ENCODE measurements at places on chromosomes 4 and X. TPM values are rescaled to one million over a fixed set of nuclear protein-coding genes. Genes with fewer than 3 reads are reported as not detected.

DNA sequence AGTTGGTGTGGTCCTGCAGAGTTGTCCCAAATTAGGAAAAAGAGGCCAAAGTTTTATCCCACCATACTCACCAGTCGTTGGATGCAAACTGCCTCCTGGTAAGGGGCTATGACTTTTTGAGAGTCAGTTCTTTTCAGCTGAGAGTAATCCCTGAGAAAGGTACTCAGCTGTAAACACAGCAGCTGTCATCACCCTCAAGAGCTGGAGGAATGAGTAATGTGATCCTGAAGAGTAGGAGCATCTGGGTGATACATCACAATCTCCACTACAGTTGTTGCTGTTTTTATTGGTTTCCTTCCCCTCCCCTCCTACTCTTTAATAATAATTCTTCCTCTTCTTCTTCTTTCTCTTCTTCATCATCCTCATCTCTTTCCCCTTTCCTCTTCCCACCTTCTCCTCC lies 5.7 kb downstream of the MAGEE1 start:
- H3K4me1 ChIP-seq: no peaks in the 10 kb centered on the region
- no peak overlapping the region for H3K4me3 ChIP-seq
- H3K27me3 ChIP-seq: peaks cover 3% of the 10 kb centered on the region
- H3K36me3 ChIP-seq: no peaks in the 10 kb centered on the region
- no peak overlapping the region for H3K27ac ChIP-seq
- DNase-seq: no peak

- H3K27ac ChIP-seq: no peak overlapping the region
- no peak for DNase-seq
- peaks cover 3% of the 10 kb centered on the region for H3K27me3 ChIP-seq
- H3K36me3 ChIP-seq: no peaks in the 10 kb centered on the region
- H3K4me1 ChIP-seq: no peaks in the 10 kb centered on the region
- no peak overlapping the region for H3K4me3 ChIP-seq
Measured at GRCh38 chrX:3250966-3251365, 95.5 kb downstream of the MXRA5 start.

- DNase-seq: no peak
- peaks cover 5% of the 10 kb centered on the region for H3K27me3 ChIP-seq
- no peak overlapping the region for H3K4me3 ChIP-seq
- no peak overlapping the region for H3K27ac ChIP-seq
- H3K4me1 ChIP-seq: peaks cover 14% of the 10 kb centered on the region
- H3K36me3 ChIP-seq: no peaks in the 10 kb centered on the region
Measured at GRCh38 chr4:88012647-88013046, 5.2 kb downstream of the PKD2 start.

DNA sequence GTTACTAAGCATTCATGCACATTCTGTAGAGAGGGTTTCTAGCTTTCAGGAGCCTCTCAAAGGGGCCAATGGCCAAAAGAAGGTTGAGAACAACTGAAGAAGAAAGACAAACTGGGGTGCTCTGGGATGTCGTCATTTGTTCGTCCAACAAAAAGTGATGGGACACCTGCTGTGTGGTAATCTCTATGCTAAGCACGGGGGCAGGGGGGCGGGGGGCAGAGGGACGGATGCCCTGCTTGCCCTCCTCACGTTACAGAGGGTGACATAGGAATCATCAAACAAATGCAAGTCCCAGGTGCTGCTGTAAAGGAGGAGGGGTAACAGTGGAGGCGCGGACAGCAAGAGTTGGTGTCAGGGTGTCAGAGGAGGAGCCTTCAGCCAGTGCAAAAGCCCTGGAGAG lies 12.8 kb upstream of the CRMP1 start:
- peaks cover 3% of the 10 kb centered on the region for H3K27me3 ChIP-seq
- H3K27ac ChIP-seq: no peak overlapping the region
- peaks cover 18% of the 10 kb centered on the region for H3K36me3 ChIP-seq
- peaks cover 6% of the 10 kb centered on the region for H3K4me1 ChIP-seq

- H3K4me1 ChIP-seq: no peaks in the 10 kb centered on the region
- H3K4me3 ChIP-seq: no peak overlapping the region
- H3K27me3 ChIP-seq: no peaks in the 10 kb centered on the region
- DNase-seq: no peak
- no peak overlapping the region for H3K27ac ChIP-seq
- H3K36me3 ChIP-seq: no peaks in the 10 kb centered on the region
Measured at GRCh38 chr4:63459329-63459728, 949.9 kb downstream of the TECRL start.

- no peak overlapping the region for H3K4me3 ChIP-seq
- no peaks in the 10 kb centered on the region for H3K27me3 ChIP-seq
- no peaks in the 10 kb centered on the region for H3K36me3 ChIP-seq
- no peaks in the 10 kb centered on the region for H3K4me1 ChIP-seq
- no peak for DNase-seq
Measured at GRCh38 chrX:7586126-7586525, 256.8 kb upstream of the VCX start.

The CTPS2 gene
- 29.0 TPM for total RNA-seq

The GPR119 gene
- not detected for total RNA-seq

DNA sequence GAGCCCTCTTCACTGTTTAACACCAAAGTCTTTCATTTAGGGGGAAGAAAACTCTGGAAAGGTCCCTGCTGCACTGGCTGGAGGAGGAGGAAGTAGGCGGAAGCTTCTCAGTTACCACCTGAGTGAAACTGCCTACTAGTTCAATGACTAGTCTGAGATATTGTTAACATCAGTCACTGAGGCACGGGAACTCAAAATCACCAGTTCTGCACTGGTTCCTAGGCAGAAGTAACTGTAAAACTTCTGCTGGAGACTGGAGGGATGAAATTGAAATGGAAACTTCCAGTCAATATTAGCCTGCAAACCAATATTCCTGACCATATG lies 178.3 kb downstream of the SNCA start:
- no peak overlapping the region for H3K4me3 ChIP-seq
- H3K4me1 ChIP-seq: peaks cover 2% of the 10 kb centered on the region
- no peaks in the 10 kb centered on the region for H3K27me3 ChIP-seq
- no peak for DNase-seq
- no peak overlapping the region for H3K27ac ChIP-seq

DNA sequence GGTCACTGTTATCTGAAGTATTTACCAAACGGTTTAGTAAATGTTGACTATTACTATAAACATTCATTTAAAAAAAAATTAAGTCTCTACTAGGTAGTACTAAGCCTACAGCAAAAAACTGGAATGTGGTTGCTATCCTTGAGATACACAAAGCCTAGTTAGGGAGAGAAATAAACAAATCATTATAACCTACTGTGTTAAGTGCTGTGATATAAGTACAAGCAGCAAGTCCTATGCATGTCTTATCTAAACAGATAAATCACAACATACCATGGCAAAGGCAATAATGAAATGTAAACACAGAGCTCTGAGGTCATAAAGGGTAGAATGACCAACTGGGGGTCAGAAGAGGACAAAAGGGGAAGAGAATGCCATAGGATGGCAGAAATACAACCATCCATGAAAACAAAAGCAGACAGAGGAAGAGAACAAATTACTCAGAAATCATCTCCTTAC lies 92.2 kb downstream of the RNF150 start:
- no peaks in the 10 kb centered on the region for H3K36me3 ChIP-seq
- H3K4me3 ChIP-seq: no peak overlapping the region
- no peak overlapping the region for H3K27ac ChIP-seq
- no peaks in the 10 kb centered on the region for H3K27me3 ChIP-seq

DNA sequence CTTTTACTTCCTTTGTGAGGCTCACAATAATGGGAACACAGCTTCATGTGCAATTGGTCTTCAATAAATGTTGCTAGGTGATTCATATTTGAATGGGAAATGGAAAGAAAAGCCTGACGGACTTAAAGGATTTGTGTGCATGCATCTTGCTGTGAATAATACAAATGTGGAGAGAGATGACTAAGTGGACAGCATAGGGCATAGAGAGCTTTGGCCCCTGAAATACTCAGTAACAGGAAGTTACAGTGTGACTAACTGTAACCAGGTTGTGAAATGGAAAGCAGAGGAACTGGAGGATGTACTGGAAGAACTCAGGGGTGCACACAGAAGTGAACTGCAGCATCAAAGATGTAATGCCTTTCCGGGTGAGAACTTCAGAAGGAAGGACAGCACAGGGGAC lies 206.7 kb downstream of the MGST2 start:
- peaks cover 40% of the 10 kb centered on the region for H3K4me1 ChIP-seq
- DNase-seq: no peak
- peaks cover 7% of the 10 kb centered on the region for H3K27me3 ChIP-seq
- H3K27ac ChIP-seq: peak overlapping the region; percentile 19

GRCh38 chrX:8692871-8693270 lies 39.1 kb downstream of the ANOS1 start:
- peaks cover 2% of the 10 kb centered on the region for H3K4me1 ChIP-seq
- no peaks in the 10 kb centered on the region for H3K36me3 ChIP-seq
- no peak overlapping the region for H3K4me3 ChIP-seq
- DNase-seq: no peak

- no peak for DNase-seq
- peak overlapping the region; percentile 65 for H3K4me3 ChIP-seq
- peaks cover 3% of the 10 kb centered on the region for H3K4me1 ChIP-seq
- peaks cover 11% of the 10 kb centered on the region for H3K27me3 ChIP-seq
Measured at GRCh38 chrX:25013632-25014365, 2.0 kb downstream of the ARX start.

- DNase-seq: no peak
- H3K27ac ChIP-seq: no peak overlapping the region
- peaks cover 3% of the 10 kb centered on the region for H3K27me3 ChIP-seq
- peaks cover 11% of the 10 kb centered on the region for H3K4me1 ChIP-seq
- no peak overlapping the region for H3K4me3 ChIP-seq
- no peaks in the 10 kb centered on the region for H3K36me3 ChIP-seq
Measured at GRCh38 chr4:169179609-169180521, 90.9 kb downstream of the SH3RF1 start.

- DNase-seq: peak; percentile 27
- no peak overlapping the region for H3K27ac ChIP-seq
- no peaks in the 10 kb centered on the region for H3K36me3 ChIP-seq
- H3K27me3 ChIP-seq: peaks cover 2% of the 10 kb centered on the region
Measured at GRCh38 chr4:74123065-74123728, 24.2 kb upstream of the CXCL2 start.

The OTUD6A gene
- total RNA-seq: not detected

DNA sequence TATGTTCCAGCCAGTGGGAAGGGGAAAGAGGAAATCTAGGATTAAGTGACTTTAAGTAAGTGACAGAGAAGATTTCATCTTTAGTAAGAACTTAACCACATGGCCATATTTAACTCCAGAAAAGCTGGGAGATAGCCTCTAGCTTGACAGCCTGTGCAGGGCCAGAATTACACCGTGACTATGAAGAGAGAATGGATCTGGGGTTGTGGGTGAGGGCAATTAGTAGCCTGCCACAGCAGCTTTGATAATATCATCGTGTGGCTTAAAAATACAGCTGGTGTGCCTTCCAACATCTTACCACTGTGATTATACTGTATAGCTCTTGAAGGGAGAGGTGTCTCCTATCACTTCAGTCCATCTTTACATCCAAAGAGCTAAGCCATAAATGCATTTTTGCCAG lies 57.6 kb upstream of the TBC1D9 start:
- H3K36me3 ChIP-seq: no peaks in the 10 kb centered on the region
- peak overlapping the region; percentile 46 for H3K27ac ChIP-seq
- no peak overlapping the region for H3K4me3 ChIP-seq

- H3K4me3 ChIP-seq: no peak overlapping the region
- no peaks in the 10 kb centered on the region for H3K4me1 ChIP-seq
- no peaks in the 10 kb centered on the region for H3K36me3 ChIP-seq
- no peak overlapping the region for H3K27ac ChIP-seq
Measured at GRCh38 chrX:46791927-46792809, 33.2 kb upstream of the SLC9A7 start.

GRCh38 chr4:48388525-48389154 lies 47.3 kb downstream of the SLAIN2 start:
- H3K27ac ChIP-seq: peak overlapping the region; percentile 29
- H3K4me1 ChIP-seq: peaks cover 4% of the 10 kb centered on the region
- no peaks in the 10 kb centered on the region for H3K36me3 ChIP-seq

The MAGEA2B gene
- total RNA-seq: 10.6 TPM

- DNase-seq: no peak
- no peak overlapping the region for H3K27ac ChIP-seq
- no peaks in the 10 kb centered on the region for H3K4me1 ChIP-seq
- peaks cover 5% of the 10 kb centered on the region for H3K36me3 ChIP-seq
Measured at GRCh38 chr4:100736641-100737451, 219.0 kb upstream of the EMCN start.

The TASL gene
- not detected for total RNA-seq

DNA sequence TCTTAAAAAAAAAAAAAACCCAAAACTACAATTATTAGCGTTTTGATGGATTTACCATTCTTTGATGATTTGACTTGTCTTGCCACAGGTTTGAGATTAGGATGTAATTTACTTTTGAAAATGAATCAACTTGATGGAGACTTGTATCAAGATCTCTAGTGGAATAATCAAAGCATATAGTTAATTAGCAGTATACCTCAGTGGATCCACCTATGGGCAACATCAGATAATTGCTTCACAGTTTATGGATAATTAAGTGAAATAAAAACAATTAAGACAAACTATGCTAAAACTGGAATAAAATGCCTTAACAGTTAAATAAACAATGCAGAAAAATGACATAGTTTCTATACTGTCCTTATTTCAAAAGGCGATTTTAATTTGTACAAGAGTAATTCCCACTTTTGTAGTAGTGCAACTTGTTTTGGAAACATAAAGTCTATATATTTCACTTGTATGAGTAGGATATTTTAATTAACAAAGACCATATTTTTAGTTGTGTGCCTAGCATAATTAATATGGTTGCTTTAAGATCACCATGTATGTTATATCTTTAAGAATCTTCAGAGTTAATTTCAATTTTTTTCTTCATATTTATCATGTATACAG lies 4.2 kb downstream of the CPEB2 start:
- peak overlapping the region; percentile 48 for H3K27ac ChIP-seq
- peaks cover 21% of the 10 kb centered on the region for H3K4me1 ChIP-seq
- H3K27me3 ChIP-seq: peaks cover 5% of the 10 kb centered on the region
- peaks cover 6% of the 10 kb centered on the region for H3K36me3 ChIP-seq
- H3K4me3 ChIP-seq: peak overlapping the region; percentile 86
- DNase-seq: no peak

DNA sequence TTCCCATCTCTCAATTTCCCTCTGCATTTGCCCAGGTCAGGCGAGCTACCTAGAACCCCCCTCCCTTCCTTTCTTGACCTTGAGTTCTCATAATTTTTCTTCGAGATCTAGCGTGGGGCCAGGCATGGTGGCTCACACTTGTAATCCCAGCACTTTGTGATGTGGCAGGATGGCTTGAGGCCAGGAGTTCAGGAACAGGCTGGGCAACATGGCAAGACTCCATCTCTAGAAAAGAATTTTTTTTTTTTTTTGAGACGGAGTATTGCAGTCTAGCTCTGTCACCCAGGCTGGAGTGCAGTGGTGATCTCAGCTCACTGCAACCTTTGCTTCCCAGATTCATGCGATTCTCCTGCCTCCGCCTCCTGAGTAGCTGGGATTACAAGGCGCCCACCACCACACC lies 4.5 kb upstream of the PORCN start:
- H3K27ac ChIP-seq: no peak overlapping the region
- no peak overlapping the region for H3K4me3 ChIP-seq
- H3K27me3 ChIP-seq: peaks cover 2% of the 10 kb centered on the region
- DNase-seq: no peak

DNA sequence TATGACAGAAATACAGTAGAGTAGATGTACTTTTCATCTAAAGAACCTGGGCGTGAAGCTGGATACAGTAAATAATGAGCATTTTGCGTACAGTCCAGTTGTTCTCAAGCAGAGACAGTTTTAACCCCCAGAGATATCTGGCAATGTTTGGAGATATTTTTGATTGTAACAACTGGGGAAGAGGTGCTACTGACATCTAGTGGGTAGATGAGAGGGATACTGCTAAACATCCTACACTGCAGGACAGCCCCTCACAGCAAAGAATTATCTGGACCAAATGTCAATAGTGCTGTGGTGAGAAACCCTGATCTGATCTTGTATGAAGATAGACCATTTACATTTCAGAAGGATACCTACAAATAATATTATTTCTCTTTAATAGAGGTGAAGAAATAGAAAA lies 200.2 kb upstream of the FAM47A start:
- no peak for DNase-seq
- no peaks in the 10 kb centered on the region for H3K4me1 ChIP-seq
- no peak overlapping the region for H3K4me3 ChIP-seq
- no peaks in the 10 kb centered on the region for H3K36me3 ChIP-seq
- no peaks in the 10 kb centered on the region for H3K27me3 ChIP-seq
- H3K27ac ChIP-seq: no peak overlapping the region

Measured in glutamatergic neuron (in vitro differentiated cells).